ENCODE measurements at places on chromosomes 2 and 18. TPM values are rescaled to one million over a fixed set of nuclear protein-coding genes. Genes with fewer than 3 reads are reported as not detected.

DNA sequence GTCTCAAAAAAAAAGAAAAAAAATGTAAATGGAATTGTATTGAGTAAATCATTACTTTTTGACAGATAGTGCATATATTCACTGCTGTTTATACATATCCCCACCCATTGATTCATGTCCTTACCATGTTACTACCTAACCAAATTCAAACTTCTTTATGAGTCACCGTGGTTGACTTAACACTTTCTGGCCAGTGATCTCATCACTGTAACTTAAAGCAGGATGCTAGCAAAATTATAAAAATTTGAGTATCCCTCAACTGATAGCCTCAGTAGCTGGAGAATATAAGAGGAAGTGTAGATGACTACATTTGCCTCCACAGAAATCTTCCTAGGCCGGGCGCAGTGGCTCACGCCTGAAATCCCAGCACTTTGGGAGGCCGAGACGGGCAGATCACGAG is 13.4 kb downstream of the CNOT9 start:
- DNase-seq: peak; percentile 69

GRCh38 chr2:102084651-102085050 is 57.9 kb upstream of the IL1R1 start:
- DNase-seq: no peak

- no peak for DNase-seq
These were observed 6.1 kb downstream of the AGXT start for GRCh38 chr2:240874715-240875227.

DNA sequence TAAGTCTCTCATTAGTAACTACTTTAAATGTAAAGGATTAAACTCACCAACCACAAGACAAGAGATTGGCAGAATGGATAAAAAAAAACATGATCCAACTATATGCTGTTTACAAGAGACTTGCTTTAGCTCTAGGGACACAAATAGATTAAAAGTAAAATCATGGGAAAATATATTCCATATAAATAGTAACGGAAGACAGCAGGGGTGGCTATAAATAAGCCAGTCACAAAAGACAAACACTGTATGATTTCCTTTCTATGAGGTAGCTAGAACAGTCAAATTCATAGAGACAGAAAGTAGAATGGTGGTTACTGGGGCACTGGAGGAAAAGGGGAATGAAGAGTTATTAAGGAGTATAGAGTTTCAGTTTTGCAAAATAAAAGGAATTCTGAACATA is 145.2 kb downstream of the THADA start:
- no peak for DNase-seq

GRCh38 chr18:5132987-5133386 is 64.1 kb downstream of the AKAIN1 start:
- no peak for DNase-seq

- DNase-seq: no peak
These were observed 119.6 kb upstream of the MSTN start for GRCh38 chr2:190182071-190182524.

DNA sequence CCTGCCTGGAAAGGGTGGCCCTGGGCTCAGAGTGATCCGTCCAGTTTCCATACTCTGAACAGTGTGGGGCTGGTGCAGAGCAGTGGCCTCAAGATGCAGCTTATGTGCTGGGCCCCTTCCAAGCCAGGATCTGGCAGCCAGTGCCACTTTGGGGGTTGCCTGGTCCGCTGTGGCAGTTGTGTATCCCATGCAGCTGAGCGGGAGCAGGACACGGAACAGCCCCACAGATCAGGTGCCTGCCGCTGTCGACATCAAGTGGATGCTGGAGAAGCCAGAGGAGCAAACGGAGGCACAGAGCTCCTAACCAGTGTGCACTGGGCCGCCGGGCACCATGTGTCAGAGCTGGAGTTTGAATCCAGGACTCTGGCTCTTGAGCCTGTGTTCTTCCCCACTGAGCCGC is 112.0 kb downstream of the CABLES1 start:
- no peak for DNase-seq

- DNase-seq: no peak
These were observed 155.6 kb downstream of the METTL4 start for GRCh38 chr18:2415656-2416055.

OTOS gene
- not detected for total RNA-seq

CFC1 gene
- not detected for total RNA-seq

MARCHF4 gene
- total RNA-seq: 16.7 TPM

Measured in foreskin keratinocyte (primary cell).